ENCODE measurements at places on chromosomes 11 and 22.

DNA sequence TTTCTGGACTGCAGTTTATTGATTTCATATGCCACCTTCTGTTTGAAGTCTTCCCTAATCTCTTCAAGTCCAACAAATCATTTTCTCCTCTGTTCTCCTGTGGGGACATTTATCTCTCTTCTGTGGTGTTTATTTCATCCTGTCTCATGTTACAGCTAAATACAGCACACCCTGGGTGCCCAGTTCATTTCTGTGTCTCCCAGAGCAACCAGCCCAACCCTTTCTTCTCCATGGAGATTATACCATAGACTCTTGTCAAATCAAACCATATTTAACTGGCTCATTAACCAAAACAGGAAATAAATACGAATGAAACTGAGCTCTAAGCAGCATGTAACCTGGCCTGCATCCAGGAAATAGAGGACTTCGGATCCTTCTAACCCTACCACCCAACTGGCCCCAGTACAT lies at the start of gene MS4A8:
TSS of gene MS4A8 (plus strand) at position 329 of the 408 bp plus-strand sequence. CDS start 1,249 bp downstream, outside the sequence.
- no peak for DNase-seq

GRCh38 chr11:59857439-59858434 lies 8.6 kb downstream of the TCN1 start:
- no peak for DNase-seq

DNA sequence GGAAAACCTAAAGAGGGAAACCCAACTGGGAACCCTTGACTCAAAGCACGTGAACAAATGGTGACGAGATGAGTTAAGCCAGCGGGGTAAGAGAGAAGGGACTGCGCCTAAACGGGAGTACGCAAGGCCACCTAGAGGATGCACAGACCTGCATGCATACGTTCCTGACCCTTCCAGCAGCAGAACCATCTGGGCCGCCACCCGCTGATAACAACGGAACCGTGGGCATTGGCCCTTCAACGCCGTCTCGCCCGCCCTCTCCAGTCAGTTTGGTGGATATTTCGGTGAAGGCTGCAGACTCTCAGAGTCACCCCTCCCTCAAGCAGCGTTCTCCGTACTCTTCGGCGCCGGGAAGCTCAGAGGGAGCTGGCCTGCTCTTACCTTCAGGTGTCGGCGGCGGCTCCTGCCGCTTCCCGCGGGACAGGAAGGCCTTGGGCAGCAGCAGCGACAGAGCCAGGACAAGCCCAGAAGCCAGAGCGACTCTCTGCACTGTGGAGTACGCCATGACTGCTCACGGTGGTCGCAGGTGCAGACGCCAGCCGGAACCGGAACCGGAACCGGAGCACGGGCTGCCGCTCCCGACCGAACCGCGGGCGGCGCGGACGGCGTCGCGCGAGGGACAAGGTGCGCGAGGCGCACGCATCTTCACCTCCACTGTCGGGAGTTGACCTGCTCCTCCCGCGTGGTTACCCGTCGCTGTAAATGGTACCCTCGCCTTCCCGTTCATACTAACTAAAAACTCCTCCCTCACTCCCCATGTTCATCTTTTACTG lies at the start of gene RIC3:
TSS of gene RIC3 (minus strand) at position 541 of the 773 bp plus-strand sequence. CDS start at position 505, 36 bp downstream.
- DNase-seq: peak; percentile 61

- DNase-seq: no peak
Measured at GRCh38 chr11:8983552-8983951, 19.3 kb upstream of the TMEM9B start.

DNA sequence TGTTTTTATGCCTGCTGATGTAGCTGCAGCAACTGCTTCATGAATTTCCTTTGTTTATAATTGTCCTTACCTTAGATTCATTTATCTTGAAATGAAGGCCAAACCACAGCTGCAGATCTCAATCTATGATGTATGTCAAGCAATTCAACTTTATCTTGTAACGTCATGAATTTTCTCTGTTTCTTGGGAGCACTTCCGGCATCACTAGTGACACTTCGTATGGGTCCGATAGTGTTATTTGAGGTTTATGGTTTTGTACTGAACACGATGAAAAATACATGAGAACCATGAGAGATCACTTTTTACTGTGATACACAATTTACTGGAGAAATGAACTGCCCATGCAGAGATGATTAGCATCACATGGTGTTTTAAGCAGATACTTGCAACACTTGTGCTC lies 98.5 kb downstream of the CSTPP1 start:
- no peak for DNase-seq

- no peak for DNase-seq
Measured at GRCh38 chr22:43924877-43925276, 1.3 kb downstream of the PNPLA3 start.

- no peak for DNase-seq
Measured at GRCh38 chr11:102306048-102306597, 11.2 kb upstream of the BIRC3 start.

- DNase-seq: peak; percentile 14
Measured at GRCh38 chr11:93895106-93895862, 44.9 kb upstream of the VSTM5 start.

DNA sequence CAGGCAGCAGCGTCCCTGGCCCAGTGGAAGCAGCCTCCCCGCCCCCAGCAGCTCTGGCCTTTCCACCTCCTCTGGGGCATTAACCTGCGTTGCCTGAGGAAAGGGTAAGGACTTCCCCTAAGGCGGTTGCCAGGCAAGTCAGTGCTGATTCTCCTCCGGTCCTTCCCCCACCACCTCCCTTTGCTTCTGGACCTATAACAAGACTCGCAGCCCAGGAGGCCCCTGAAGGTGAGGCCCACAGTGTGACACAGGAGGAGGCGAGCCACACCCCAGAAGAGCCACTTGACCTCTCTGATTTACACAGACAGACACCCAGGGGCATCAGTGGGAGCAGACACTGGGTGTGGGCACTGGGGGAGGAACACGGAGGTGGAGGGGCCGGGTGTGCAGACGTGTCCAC lies 35.4 kb downstream of the ASCL2 start:
- DNase-seq: no peak

- peak; percentile 33 for DNase-seq
Measured at GRCh38 chr11:128686021-128686741, 7.7 kb upstream of the FLI1 start.

GRCh38 chr22:47011131-47011858 lies 248.8 kb downstream of the TBC1D22A start:
- DNase-seq: no peak

DNA sequence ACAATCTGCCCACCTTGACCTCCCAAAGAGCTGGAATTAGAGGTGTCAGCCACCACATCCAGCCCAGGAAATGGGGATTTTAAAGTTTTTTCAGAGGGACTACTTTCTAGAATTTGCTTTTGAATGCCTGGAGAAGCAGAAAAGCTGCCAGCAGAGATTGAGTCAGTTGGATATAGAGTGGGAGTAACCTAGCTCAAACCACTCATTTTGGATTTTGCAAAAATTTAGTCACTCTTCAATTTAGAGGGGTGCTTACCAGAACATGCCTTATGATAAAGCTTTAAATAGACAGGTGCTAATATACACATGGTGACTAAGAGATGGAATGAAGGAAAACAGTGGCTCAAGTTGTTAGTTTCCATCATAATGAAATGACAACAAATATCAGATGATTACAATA lies 26.5 kb upstream of the PSMA1 start:
- DNase-seq: no peak

DNA sequence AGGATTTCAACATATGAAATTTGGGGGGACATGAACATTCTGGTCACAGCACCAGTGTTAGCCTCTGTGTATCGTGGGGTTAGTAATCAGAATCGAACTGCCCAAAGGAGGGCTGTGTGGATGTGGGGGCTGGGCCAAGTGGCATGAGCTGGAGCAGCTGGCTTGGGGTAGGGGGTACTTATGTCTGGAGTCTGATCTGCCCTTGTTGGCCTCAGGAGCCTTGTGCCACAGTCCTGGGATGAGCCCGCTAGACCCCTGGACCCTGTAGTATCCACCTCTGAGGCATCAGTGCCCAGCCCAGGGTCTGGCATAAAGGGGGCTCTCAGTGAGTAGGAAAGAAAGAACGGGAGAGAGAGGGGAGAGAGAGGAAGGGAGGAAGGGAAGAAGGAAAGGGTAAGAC lies 67.3 kb downstream of the LRRC32 start:
- DNase-seq: no peak

- DNase-seq: no peak
Measured at GRCh38 chr22:31973739-31974138, 29.4 kb downstream of the YWHAH start.
